ENCODE measurements at places on chromosomes 6 and 20.

DNA sequence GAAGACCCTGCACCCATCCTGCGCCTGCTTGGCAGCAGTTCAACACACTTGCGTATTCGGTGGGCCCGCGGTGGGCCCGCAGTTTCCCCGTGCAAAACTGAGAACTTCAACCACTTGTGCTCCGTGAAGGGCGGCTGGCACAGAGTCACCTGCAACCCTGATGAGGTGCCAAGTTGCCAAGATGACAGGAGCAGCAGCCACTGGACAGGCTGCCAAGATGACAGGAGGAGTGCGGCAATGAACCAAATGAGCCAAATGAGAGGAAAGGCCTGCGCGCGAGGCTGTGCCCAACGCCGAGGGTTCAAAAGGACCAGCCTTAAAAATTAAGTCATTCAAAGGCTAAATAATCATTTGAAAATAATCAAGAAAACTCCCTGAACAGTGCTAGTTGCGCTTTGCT lies 20.1 kb downstream of the DIDO1 start:
- no peak for DNase-seq

GRCh38 chr6:159691133-159691962 lies 1.7 kb downstream of the SOD2 start:
- no peak for DNase-seq

GRCh38 chr6:105759946-105760345 lies 326.2 kb upstream of the PRDM1 start:
- no peak for DNase-seq

- no peak for DNase-seq
Measured at GRCh38 chr20:5718896-5719595, 31.2 kb upstream of the SHLD1 start.

GRCh38 chr20:43846516-43846905 lies 68.1 kb upstream of the TOX2 start:
- no peak for DNase-seq

DNA sequence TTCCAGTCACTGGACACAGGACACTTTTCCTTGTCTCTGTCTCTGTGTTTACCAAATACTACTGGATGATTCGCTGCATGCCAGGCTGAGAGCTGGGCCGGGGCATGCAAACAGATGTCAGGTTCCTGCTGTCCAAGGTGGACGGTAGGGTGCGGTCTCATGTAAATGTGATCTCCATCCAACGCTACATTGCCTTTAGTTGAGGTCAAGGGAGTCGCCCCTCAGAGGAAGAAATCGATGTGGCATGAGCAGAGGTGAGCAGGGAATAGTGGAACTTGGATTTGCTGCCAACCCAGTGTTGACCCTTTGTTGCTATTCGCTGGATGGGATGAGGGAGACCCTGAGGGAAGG lies 9.8 kb upstream of the TOX2 start:
- DNase-seq = no peak

- DNase-seq = no peak
Measured at GRCh38 chr20:46823271-46823751, 71.3 kb upstream of the EYA2 start.

- no peak for DNase-seq
Measured at GRCh38 chr6:150157081-150157480, 14.2 kb downstream of the PPP1R14C start.

GRCh38 chr6:30557683-30557981 lies 537 bp downstream of the PRR3 start:
- no peak for DNase-seq

- no peak for DNase-seq
Measured at GRCh38 chr20:45964006-45964400, 8.0 kb downstream of the ZNF335 start.

DNA sequence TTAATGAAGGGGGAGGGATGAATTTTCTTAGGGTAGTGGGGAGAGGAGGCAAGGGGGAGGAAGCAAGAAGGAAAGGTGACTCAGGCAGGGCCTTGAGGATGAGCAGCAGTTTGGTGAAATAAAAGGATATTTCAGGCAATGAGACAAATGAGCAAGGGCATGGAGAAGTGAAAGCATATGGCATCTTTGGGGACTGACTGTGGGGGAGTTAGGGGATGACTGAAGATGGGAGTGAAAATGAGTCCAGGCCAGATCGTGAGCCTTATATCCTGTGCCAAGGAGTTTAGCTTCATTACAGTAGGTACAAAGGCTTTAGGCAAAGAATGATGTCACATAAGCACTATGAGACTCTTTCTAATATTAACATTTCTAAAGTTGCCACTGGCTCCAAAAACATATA lies 51.9 kb downstream of the ILRUN start:
- DNase-seq = no peak

Data from stimulated activated CD8-positive, alpha-beta memory T cell treated with anti-CD3 and anti-CD28 coated beads, Interleukin-15, amount 100 ng/mL, for 4 hours (primary cell).